NCI-H2029 treated with DMSO at 0.1 percent for 48 hours (cell line): ENCODE measurements at places on chromosomes 5 and 9.
A peak's percentile ranks its signal among the peaks of the same experiment; 100 is the strongest.

GRCh38 chr5:159218595-159219023 is 9.3 kb upstream of the RNF145 start:
- no peak for DNase-seq

DNA sequence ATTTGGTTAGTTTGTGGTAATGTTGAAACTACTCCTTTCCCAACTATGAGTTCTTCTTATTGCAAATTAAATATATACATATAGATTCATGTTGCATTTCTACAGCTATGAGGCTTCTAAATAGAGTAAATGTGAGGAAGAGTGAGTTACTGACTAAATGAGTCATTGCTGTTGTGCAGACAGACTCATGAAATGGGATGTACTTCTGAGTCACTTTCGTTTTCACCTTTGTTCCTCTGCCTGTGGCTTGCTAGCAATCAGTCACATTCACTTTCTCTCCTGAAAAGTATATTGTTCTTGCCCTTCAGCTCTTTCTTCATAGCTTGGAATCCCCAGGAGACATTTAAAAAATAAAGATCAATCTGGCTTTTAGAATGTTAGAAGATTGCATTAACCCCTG is 295.5 kb upstream of the SMC2 start:
- DNase-seq = no peak

GRCh38 chr9:134641173-134641989 is at the start of gene COL5A1:
Gene COL5A1 (plus strand): TSS chr9:134641803. CDS start chr9:134642188, 385 bp downstream.
- no peak for DNase-seq

GRCh38 chr9:73133921-73134407 is 17.7 kb upstream of the ANXA1 start:
- no peak for DNase-seq

- no peak for DNase-seq
These were observed 37.9 kb downstream of the TNFAIP8 start for GRCh38 chr5:119393746-119394145.

DNA sequence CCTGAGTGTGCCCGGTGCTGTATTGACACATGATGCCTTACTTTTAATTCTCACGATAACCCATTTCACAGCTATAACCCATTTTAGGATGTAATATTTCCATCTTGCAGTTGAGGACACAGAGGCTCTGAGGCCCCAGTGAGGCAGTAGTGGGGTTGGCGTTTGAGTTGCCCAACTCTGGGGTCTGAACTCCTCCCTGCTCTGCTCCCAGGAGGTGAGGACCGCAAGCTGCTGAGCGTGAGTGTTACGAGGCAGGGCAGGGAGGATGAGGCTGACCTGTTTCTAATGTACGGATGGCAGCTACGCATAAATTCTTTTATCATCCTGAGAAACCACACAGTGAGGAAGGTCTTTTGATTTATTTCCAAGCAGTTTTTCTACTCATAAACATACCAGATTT is 11.4 kb downstream of the LRRC8A start:
- DNase-seq = no peak

- DNase-seq = no peak
These were observed 74.7 kb downstream of the MSX2 start for GRCh38 chr5:174799121-174799520.

GRCh38 chr9:18474783-18475182 is 830 bp downstream of the ADAMTSL1 start:
- DNase-seq = no peak

GRCh38 chr5:36395260-36395659 is 93.6 kb upstream of the RANBP3L start:
- DNase-seq = no peak

DNA sequence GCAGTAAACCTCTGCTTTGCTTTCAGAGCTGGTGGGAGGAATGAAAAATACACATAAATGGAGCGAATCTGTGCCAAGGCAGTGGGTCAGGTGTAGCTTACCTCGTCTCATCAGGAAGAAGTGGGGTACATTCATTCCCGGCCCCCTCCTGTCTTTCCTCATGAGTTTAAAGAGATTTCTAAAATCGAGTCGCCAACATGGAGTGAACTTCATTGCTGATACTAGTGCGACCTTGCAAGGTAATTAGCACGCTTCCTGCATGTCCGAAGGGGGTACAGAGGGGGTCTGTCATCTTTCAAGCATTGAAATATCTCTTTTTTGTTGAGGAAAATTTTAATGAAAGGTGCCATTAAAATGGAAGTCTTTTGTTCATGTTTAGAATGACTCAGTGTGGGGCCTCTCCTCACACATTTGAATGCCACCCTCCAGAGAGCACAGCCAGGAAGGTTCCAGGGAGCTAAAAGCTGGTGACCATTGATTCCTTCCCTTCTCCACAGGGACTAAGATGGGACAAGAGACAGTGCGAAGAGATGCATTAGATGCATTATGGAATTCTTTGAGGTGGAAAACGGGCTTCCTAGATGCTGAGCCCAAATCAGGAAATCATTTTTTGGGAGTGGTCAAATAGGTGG is 114.2 kb downstream of the IRX1 start:
- no peak for DNase-seq

GRCh38 chr5:124780011-124780410 is 33.6 kb upstream of the ZNF608 start:
- DNase-seq = no peak

GRCh38 chr9:79570448-79571308 is 1.1 kb upstream of the TLE4 start:
- DNase-seq = no peak

- no peak for DNase-seq
These were observed 16.2 kb upstream of the GABBR2 start for GRCh38 chr9:98724810-98725530.

DNA sequence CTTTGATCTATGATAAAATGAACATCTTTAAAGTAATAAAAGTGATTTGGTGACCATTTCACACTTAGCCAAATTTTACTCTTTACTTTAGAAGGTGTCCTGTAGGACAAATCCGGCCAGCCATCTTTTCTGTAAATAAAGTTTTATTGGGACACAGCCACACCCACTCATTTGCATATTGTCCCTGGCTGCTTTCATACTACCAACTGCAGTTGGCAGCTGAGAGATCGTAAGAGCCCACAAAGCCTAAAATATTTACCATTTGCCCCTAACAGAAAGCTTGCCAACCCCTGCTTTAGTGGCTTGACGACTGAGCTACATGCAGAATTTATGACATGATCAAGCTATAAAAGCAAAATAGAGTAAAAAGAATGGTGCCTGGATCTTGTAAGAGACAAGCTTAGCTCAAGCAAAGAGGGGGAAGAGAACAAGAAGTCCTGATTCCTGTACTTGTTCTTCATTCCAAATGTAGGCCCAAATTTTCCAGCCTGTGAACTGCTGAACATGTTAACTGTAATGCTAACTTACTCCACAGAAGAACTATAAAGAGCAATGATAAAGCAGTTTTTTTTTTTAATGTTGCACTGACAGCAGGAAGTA is 7.4 kb upstream of the FBXO10 start:
- DNase-seq = no peak

- no peak for DNase-seq
These were observed 133.9 kb downstream of the LHFPL2 start for GRCh38 chr5:78514427-78515330.

DNA sequence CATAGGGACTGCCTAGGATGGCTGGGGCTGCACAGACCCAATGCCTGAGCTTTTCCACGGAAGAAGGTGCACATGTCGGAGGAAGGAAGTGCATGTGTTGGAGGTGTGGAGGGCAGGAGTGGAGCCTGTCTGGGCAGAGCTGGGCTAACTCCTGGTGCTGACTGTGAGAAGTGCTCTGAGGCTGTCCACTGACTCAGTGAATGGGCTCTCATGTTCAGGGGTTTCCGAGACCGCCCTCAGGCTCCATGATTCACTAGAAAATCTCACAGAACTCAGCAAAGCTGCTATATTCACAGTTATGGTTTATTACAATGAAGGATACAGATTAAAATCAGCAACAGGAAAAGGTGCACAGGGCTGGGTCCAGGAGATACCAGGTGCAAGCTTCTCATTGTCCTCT is 37.2 kb downstream of the NTNG2 start:
- DNase-seq = no peak

DNA sequence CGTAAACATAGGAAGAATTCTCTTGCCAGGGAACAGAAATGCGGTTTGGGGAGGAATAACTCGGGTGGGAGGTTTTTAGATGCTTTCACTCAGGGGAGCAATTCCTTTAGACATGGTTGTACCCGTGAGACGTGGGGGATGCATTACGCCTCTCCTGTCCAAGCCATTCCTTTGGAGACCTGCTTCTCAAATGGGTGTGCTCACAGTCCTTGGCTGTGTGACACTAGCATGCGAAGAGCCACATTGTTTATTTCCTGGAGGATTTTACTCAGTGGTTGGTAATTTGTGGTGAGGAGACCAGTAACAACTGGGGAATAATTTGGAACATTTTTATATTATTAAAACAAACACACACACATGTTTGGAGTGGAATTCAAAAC is 18.5 kb downstream of the COL15A1 start:
- DNase-seq = no peak

GRCh38 chr5:114238771-114239313 is 123.0 kb upstream of the KCNN2 start:
- no peak for DNase-seq

- DNase-seq = no peak
These were observed 34.2 kb upstream of the CLPTM1L start for GRCh38 chr5:1378866-1379659.

DNA sequence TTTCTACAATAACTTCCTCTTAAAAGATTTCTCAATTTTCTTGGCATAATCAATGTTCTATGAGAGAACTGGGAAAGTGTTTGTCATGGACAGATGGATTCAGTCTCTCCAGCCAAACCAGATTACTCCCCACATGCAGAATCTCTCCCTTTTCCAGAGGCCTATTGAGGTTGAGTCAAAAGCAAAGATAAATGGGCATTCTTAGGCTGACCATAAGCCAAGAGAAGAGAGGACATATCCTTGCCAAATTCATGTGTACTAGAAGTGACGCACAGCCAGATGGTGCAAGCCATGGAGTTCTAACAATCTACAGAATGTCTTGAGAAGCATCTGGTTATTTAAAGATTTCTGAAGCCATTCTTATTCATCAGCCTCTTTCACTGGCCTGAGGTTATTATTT is 2115.0 kb downstream of the MAT2B start:
- DNase-seq = no peak

- DNase-seq = peak; percentile 85
These were observed 27.9 kb upstream of the CTNNA1 start for GRCh38 chr5:138725153-138725817.
